ENCODE measurements at places on chromosomes 11 and 22. TPM values are rescaled to one million over a fixed set of nuclear protein-coding genes. Genes with fewer than 3 reads are reported as not detected.

Gene CBLIF
- total RNA-seq, result not detected

Gene IL18
- total RNA-seq, result 112 TPM

DNA sequence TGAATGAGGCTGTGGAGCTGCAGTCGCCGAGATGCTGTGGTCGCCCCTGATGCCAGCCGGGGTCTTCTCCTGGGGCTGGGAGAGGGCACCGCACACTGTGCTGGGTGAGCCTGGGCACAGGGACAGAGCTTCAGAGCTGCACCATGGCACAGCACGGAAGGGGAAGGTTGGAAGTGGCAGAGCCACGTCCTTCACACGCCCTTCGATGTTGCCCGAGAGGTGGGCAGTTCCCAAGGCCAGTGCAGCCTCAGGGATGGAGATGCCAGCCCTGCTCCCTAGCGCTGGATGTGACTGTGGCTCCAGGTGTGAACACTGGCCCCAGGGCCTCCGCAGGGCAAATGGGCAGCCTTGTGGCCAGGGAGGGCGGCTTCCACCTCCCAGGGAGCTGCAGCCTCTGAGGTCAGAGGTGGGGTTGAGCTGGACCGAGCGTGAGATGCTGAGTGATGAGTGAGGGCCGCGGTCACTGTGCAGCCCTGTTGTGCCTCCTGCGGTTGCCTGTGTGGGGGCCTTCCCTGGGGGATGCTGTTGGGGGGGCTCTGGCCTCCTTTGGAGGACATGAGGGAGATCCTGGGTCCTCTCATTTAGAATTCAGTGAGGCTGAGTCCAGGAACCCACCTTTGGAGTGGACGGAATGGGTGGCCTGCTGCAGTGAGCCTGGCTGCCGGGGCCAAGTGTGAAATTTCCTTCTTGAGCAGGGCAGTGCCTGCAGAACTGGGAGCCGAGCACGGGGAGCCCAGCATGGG is 1090.0 kb downstream of the BRD1 start:
- H3K4me1 ChIP-seq, result no peaks in the 10 kb centered on the region
- no peaks in the 10 kb centered on the region for H3K27me3 ChIP-seq
- no peak overlapping the region for H3K27ac ChIP-seq
- no peaks in the 10 kb centered on the region for H3K36me3 ChIP-seq

DNA sequence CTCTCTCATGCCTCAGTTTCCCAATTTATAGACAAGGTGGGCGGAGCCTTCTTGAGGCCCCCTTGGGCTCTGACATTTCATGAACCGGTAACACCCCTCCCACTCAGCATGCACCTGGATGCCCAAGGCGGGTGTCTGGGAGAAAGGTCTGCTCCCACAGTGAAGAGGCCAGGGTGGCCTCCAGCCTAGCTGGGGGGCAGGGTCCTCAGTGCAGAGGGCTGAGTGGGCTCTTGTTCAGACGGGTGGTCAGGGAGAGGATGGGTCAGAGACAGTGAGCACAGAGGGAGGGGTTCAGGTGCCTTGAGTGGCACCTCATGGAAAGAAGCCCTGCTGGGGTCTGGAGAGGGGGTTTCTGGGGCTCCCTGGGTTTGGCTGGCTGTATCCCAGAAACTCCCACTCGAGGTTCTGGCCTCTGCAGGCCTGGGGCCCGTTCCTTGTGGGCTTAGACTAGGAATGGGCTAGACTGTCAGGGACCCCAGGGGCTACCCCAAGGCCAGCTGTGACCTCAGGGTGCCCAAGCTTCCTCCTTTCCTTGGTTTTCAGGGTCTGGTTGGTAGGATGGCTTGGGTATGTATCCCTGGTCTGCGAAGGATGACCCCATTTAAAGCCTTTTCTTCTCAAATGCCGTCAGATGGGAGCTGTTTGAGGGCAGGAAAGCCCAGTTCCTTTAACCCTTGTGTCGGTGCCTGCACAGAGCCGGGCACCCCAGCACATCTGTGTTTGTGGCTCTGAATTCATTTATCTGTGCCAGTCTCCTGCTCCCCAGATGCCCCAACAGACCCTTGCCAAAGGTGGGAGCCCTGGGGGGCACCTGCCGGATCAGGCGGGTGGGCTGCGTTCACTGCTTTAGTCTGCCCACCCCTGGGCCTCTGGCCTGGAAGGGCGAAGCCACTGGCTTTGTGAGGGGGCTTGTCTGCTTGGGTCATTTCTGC is 1.2 kb downstream of the SYNGR1 start:
- H3K27ac ChIP-seq, result no peak overlapping the region
- H3K27me3 ChIP-seq, result no peaks in the 10 kb centered on the region
- no peaks in the 10 kb centered on the region for H3K36me3 ChIP-seq
- peak overlapping the region; percentile 75 for H3K4me3 ChIP-seq

DNA sequence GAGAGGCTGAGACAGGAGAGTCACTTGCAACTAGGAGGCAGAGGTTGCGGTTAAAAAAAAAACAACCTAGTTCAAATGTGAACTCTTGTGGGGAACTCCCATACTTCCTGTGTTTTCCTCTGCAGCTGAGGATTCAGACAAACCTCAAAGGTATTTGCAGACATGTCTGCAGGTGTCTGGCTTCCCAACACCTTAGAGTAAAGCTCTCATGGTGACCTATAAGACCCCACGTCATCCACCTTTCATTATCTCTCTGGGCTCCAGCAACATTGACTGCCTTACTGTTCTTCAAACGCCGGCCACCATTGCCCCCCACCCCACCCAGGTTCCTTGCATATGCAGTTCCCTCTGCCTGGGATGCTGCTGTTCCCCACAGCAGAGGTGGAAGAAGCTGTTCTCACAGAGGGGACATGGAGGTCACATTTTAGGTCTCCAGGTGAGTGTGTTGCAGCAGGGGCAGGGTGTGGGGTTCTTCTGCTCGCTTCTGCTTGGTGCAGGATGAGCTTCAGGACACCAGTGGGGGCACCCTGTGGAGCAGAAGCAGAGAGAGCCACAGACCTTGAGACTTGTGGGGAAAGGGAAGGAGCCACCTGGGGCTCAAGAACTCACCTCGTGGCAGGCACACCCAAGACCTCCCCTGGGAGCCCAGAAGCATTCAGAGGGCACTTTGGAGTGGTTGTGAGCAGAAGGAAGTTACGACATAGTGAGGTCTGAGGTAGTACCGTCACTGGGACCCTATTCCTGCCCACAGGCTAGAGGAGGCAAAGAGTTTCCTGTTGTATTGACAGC is 203.2 kb downstream of the CSNK2A3 start:
- no peak overlapping the region for H3K27ac ChIP-seq
- no peak overlapping the region for H3K4me3 ChIP-seq
- no peaks in the 10 kb centered on the region for H3K4me1 ChIP-seq
- DNase-seq, result no peak
- no peaks in the 10 kb centered on the region for H3K36me3 ChIP-seq
- H3K27me3 ChIP-seq, result no peaks in the 10 kb centered on the region

Gene OR2AG2
- 0.07 TPM for total RNA-seq

Gene RAPSN
- 0.57 TPM for total RNA-seq

Gene SERPIND1
- 0.25 TPM for total RNA-seq

DNA sequence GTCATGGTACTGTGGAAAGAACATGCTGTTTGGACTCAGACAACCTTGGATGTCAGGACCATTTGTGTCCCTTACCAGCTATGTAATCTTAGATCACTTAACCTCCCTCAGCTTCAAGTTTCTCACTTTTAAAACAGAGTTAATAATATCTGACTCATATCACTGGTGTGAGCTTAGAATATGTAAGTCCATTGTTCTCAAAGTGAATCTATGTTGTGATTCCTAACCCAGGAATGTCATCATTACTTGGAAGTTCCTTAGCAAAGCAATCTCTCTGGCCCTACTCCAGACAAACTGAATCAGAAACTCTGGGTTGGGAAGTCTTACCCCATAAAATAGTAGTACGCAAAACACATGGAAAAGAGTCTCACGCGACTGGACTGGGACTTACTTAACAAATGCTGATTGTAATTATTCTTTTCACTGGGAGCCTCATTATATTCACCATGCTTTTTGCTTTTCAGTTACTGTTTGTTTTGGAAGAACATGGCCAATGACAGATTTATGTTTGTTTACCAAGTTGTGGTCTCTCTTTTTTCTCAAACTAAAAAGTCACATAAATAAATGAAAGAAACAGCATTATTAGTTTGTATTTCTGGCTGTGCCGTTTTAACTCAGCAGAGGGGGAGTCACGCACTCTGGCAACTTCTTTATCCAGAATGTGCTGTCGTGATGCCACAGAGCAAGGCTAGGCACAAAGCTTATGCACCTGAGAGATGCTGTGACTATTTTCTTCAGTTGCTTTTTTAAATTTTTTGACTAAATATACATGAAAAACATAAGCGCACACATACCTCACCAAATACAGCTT is 217.7 kb upstream of the CTSC start:
- peak overlapping the region; percentile 25 for H3K27ac ChIP-seq
- no peaks in the 10 kb centered on the region for H3K27me3 ChIP-seq
- DNase-seq, result peak; percentile 95
- H3K36me3 ChIP-seq, result no peaks in the 10 kb centered on the region
- H3K4me3 ChIP-seq, result peak overlapping the region; percentile 12
- peaks cover 9% of the 10 kb centered on the region for H3K4me1 ChIP-seq

GRCh38 chr11:12284316-12285050 is 92.9 kb upstream of the PARVA start:
- DNase-seq, result no peak
- no peak overlapping the region for H3K4me3 ChIP-seq
- no peaks in the 10 kb centered on the region for H3K36me3 ChIP-seq

Gene GUCY1A2
- total RNA-seq, result 0.10 TPM

Gene TMEM218
- total RNA-seq, result 17.9 TPM
